SW 1271 (cell line): ENCODE measurements at places on chromosomes 7 and 10.
A peak's percentile ranks its signal among the peaks of the same experiment; 100 is the strongest.

DNA sequence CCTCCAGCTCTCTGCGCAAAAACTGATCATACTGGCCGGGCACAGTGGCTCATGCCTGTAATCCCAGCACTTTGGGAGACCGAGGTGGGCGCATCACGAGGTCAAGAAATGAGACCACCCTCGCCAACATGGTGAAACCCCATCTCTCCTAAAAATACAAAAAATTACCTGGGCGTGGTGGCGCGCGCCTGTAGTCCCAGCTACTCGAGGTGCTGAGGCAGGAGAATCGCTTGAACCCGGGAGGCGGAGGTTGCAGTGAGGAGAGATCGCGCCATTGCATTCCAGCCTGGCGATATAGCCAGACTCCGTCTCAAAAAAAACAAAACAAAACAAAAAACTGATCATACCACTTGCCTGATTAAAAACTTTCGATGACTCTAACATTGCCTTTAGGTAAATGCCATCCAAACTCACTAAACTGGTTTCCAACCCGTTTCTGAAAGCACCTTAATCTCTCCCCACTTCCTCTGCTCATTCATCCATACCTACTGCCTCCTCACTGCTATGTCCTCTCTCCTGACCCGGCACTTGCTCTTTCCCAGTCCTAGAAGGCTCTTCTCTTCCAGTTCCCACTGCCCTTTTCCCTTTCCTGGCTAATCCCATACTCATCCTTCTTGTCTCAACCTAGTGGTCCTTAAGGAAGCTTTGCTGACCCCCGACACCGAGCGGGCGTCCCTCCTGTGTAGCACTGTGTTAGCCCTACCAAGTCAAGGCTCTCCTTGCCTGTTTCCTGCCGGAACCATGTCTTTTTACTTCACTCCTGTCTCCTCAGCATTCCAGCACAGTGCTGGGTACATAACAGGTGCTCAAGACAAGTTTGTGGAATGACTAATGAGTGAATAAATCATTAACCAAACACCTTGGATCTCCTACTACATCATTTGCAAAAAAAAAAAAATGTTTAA is 686 bp upstream of the MIOS start:
- no peak for DNase-seq

DNA sequence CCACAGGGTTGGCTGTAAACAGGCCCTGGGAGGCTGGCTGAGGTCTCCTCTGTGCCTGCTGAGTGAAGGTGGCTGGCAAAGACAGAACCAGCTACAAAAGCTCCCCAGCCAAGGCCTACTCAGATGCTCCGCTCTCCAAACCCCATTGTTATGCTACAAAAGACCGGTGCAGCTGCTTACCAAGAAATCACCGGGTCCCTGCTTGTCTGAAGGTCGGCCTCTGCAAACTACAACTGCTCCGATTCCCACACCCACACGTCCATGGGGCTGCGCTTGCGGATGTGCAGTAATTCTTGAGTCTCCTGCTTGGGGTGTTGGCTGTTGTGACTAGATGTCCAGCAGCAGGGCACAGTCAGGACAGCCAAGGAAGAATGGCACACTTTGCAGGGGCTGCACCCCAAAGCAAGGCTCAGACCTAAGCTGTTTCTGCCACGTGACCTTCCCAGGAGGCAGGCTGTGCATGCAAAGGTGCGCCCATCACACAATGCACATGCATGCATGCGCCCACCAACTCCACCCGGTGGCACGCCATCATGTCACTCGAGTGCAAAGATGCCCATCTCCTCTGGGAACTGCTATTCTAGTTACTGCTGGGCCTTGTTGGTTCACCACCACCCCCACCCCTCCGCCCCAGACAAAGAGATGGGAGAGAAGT is 97.8 kb downstream of the OAT start:
- DNase-seq, result no peak

DNA sequence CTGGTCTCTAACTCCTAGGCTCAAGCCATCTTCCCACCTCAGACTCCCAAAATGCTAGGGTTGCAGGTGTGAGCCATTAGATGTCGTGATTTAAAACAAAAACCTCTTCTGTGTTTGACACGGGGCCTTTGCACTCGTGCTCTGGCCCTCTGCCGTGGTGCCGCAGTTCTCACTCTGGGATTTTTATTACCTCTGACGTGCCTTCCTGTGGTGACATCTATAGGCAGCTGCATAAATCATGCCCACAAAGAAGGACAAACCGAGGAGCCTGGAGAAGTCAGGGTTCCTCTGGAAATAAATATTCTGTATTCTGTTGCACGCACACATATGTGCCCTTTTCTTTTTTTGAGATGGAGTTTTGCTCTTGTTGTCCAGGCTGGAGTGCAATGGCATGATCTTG is 25.9 kb upstream of the OCM start:
- no peak for DNase-seq

- DNase-seq, result no peak
Measured at GRCh38 chr10:103991393-103992128, 24.6 kb downstream of the SLK start.

GRCh38 chr7:291373-292092 is 1.6 kb downstream of the FOXL3 start:
- DNase-seq, result no peak

- no peak for DNase-seq
Measured at GRCh38 chr7:157520249-157520648, 183.4 kb downstream of the DNAJB6 start.

DNA sequence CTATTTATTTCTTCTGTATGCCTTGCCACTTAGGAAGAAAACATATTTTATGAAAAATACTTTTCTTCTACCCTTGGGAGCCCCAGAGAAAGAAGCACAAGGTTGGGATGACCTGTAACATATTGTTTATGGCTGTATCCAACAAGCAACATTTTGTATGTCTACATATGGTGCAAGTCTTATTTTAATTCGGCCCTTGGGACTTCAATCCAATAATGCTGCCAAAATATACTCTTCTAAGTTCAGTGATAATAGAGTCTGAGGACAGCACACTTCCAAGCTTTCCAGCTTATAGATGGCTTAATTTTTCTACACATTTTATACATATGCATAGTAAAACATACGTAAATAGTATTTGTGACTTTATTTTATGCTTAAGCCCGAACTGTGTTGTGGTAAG is 318.5 kb upstream of the SEMA3A start:
- DNase-seq, result no peak

GRCh38 chr7:71283802-71284201 is 151.9 kb downstream of the GALNT17 start:
- no peak for DNase-seq

DNA sequence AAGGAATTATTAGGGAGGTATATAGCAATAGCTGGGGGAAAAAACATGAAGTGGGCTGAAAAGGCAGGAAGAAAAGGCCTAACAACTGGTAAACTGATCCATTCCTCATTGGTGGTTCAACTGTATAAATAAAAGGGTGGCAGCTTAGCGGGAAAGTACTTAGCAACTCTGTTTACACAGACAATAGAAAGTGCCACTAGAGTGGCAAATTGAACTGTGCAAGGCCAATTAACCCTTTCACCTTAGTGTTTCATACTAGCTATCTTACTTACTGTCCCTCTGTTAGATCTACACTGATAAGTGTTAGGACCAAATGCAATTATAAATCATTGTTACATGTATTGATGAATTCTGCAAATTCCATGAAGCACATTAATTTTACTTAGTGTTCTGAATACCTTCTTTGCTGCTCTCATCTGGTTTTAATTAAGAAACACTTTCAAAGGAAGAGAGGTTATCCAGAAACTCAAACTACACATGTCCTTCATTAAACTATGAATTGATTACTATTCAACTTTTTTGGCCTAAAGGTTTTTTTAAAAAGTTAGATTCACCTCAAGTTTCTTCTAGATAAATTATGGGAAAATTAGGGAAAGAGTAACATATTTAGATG is 28.0 kb downstream of the DNAJC1 start:
- no peak for DNase-seq

- no peak for DNase-seq
Measured at GRCh38 chr10:95730233-95730632, 25.7 kb upstream of the ENTPD1 start.

DNA sequence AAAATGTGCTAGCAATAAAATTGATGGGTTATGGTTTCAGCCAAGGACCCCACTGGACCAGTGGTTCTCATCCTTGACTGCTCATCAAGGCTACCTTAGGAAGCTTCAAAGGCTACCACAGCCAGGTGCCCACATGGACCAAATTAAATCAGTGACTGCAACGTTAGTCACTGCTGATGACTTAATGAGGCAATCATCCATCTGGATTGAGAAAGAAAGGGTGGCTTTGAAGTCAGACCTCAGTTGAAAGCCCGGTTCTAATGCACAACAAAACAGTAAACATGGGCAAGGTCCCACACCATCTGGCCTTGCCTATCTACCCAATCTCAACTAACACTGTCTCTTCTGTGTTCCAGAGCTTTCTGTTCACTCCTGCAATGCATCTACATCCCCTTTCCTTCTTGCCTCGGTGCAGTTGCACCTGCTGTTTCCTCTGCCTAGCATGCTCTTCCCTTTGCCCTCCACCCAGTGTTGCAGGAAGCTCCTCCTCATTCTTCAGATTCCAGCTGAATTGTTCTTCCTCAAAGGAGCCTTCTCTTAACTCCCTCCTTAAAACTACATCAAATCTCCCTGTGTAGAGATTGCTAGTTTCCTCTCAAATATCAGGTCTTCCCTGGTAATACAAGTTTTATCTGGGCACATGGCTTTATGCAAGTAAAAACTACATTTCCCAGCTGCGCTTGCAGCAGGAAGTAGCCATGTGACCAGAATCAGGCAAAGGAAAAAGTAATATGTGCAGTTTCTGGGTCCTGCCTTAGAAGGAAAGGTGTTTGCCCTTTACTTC is 10.3 kb upstream of the KCNK18 start:
- peak; percentile 41 for DNase-seq

GRCh38 chr10:76408646-76409045 is 977.2 kb downstream of the LRMDA start:
- DNase-seq, result no peak

DNA sequence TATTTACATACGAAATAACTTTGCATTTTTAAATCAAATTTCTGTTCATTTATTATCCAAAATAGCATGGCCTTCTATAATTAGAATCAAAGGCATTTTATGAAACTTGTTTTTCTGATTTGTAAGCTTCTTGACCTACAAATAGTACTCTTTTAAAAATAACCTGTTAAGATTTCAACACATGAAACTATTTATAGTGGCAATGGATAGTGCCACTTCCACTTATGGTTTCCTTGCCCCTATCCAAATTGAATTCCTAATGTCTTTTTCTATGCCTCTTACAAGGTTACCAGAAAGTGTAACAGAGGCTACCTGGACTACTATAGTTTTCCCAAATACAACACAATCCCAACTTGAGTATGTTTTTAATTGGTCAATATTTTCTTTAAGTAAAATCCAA is 263.5 kb downstream of the SEMA3D start:
- no peak for DNase-seq

DNA sequence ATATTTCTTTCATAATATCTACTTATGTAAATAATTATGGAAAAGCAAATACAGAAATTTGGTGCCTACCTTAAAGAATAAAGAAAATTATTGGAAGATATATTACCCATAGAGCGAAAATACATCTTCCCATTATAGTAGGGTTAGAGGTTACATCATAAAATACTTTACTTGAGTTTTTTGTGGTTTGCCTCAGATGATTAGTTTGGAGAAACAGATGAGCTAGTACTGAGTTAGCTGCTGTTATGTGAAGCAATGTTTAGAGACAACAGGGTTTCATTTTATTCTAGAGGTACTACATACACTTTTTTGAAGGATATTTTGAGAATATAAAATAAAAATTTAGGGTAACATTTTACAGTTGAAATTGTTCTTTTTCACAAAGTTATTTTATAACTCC is 2.9 kb upstream of the MLLT10 start:
- no peak for DNase-seq

- no peak for DNase-seq
Measured at GRCh38 chr10:1369665-1370064, 313.5 kb downstream of the WDR37 start.

DNA sequence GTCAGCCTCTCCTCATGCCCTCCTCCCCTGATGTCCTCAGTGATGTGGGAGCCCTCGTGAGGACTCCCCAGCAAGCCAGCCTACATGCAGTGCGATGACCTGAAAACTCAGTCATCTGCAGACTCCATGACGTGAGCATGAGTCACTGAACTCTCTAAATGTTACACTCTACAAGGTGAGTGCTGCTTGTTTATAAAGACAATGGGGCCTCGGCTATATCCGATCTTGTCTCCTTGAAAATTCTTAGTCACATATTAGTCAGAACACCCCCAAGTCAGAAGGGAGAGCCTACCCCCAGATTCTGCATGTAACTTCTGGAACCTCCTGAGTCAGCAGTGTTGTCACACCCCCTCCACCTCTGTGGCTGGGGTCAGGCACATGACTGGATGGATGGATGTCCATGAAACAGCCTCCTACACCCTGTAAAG is 673.8 kb downstream of the INHBA start:
- peak; percentile 66 for DNase-seq

GRCh38 chr7:22351329-22351692 is 5.6 kb downstream of the RAPGEF5 start:
- no peak for DNase-seq

GRCh38 chr10:126350216-126350992 is 37.9 kb downstream of the ADAM12 start:
- DNase-seq, result peak; percentile 63

GRCh38 chr10:28273343-28273742 is 29.5 kb downstream of the MPP7 start:
- no peak for DNase-seq

DNA sequence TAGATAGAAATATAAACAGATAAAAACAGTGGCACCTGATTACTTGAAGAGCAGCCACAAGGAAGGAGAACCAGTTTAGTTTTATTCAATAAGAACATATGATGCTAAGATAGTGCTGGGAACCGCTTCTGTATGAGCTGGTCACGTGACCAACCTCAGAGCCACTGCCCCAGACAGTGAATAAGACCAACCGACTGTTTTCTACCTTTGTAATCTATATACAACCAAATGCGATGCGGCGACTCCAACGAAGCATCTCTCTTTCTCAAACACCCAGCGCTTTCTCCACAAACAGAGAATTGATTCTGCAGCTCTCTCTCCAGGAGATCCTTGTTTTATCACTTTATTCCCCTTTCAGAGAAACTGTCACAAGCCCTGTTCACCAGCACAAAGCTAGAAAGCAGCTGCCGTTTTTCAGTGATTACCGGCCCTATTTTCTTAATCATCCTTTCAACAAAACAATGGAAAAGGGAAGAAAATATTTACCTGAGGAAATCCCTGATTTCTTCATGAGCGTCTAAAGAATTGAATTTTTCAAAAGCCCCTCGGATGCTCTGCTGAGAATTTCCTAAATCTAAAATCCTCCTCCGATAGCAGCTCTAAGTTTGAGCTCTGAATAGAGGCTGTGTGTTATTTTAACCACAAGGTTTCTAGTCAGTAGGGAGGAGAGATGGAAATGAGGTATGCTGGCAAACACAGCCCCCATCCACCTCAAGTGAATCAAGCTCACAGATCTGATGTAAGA is 55.7 kb upstream of the JCAD start:
- DNase-seq, result no peak

GRCh38 chr10:129259128-129259815 is 207.8 kb upstream of the MGMT start:
- DNase-seq, result no peak

DNA sequence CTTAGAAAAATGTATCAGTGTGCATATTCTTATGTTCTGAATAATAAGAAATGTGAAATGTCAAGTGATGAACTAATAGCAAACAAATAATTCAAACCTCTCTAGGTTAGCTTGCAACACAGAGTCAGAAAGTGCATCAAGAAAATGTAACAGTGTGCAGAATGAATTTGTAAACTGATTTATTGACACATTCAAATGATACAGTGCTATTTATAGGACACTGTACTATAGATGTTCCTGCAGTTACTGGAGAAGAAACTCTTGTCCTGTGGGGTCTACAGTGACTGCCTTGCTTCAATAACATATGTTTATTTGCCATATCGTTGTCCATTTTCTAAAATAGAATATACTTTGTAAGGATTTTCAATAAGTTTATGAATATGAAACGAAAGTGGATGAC is 639.0 kb downstream of the CNTNAP2 start:
- DNase-seq, result no peak
